ENCODE measurements at places on chromosomes 6 and 20.

GRCh38 chr6:37552267-37552666 is 52.6 kb upstream of the CCDC167 start:
- DNase-seq = no peak

DNA sequence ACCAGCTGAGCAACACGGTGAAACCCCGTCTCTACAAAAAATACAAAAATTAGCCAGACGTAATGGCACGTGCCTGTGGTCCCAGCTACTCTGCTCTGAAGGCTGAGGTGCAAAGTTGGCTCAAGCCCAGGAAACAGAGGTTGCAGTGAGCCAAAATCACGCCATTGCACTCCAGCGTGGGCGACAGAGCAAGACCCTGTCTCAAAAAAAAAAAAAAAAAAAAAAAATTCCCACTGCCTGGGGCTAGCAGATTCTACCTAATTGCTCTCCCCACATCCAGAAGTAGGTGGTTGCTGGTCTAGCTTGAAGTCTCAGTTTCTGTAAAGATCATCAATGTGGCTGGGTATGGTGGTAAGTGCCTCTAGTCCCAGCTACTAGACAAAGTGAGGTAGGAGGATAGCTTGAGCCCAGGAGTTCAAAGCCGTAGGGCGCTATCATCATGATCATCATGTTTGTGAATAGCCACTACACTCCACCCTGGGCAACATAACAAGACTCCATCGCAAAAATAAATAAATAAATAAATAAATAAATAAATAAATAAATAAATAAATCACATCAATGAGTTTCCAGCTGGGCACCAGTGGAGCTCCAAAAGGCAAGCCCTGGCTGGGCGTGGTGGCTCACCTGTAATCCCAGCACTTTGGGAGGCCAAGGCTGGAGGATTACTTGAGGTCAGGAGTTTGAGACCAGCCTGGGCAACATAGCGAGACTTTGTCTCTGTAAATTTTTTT is 6.3 kb upstream of the AP5S1 start:
- peak; percentile 44 for DNase-seq

- peak; percentile 18 for DNase-seq
Measured at GRCh38 chr6:125906158-125906998, 50.2 kb upstream of the HINT3 start.

DNA sequence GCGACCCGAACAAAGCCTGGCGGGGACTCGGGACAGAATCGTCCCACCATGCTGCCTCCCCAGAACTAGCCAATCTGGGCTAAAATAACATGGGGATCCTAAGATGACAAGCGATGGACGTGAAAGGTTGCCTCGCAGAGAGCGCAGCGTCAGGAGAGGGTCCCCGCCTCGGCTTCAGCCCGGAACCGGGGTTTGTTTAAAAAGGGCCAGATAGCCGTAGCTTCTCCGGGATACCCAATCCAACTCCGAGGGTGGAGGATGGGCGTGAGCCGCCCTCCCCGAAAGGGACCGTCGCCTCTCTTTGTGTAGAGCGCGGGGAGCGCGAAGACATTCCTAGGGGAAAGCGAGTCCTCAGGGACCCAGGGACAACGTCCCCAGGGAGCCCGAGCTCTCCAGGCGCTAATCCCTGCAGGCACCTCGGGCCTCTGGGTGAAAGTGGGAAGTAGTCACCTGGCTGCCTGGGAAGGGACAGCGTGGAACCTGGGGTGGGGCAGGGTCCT is 643 bp downstream of the CD24 start:
- no peak for DNase-seq

DNA sequence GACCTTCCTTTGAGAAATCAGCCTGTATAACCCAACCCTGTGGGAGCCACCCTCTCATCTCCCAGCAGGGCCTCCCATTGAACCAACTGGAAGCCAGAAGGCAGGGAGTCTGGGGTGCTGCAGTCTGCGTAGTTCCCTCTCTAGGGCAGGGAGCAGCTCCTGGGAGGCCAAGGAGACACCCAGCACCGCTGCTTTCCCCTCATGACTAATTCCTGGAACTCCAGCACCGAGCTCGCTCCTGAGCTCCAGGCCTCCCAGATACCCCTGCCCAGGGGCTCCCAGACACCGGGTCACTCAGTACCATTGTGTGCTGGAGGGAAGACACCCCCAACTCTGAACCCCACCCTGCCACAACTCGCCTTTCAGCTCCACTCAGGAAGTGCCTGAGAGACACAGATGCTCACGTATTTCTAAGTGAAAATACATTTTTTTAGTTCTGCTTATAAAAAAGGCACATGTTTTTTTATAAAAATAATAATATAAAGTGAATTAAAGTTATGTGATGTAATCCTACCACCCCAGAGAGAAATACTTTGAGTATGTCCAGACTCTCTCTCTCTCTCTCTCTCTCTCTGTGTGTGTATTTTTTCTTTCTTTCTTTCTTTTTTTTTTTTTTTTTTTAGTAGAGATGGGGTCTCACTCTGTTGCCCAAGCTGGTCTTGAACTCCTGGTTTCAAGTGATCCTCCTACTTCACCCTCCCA is 17.5 kb downstream of the PIM1 start:
- DNase-seq = no peak

DNA sequence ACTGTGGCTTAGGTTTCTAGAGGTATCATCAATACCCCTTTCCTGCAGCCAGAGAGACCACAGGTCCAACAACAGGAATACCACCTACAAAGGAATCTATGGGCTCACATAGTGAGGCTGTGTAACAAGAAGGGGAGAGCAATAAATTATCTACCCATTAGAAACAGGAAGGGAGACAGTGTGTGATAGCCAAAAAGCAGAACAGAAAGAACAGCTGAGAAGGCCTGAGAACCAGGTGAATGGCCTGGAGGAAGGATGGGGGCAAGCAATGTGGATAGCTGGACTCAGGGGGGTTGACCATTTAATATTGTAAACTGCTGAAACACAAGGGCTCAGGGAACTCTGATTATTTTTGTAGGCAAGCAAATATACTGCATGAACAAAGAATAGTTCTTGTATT is 628.2 kb downstream of the COL12A1 start:
- no peak for DNase-seq

- DNase-seq = no peak
Measured at GRCh38 chr6:165640806-165641205, 22.2 kb downstream of the PDE10A start.

DNA sequence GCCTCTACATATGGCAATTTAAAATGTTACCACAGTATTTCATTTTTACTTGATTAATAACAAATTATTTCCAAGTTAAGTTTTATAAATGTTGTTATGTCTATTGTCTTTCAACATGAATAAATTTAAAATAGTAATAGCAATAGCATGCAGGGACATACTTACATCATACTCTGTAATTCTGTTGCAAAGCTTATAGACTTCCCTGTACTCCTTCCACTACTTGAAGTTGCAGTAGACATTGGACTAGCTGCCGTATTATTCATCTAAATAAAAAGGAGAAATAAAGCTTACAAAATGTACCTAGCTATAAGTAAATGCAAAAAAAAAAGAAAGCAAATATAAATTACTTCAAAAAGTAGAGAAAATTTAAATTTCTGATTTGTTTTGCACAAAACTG is 12.7 kb downstream of the SUPT3H start:
- DNase-seq = no peak

DNA sequence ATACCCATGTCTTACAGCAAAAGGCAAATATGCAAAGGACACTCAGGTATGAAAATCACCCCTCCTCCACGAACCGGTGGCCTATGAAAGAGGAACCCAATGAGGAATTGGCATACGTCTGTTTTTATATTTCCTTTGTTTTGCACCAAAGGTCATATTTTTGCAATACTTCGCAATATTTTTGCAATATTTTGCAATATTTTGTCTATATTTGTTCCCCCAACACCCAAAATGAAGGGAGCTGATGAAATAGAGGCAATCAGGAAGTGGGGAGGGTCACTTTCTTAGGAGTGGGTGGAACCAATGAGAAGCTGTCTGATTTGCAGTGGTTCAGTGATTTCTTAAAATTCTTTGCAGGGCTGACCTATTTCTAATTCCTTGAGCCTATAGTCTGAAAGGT is 296.8 kb upstream of the TSHZ2 start:
- no peak for DNase-seq

- no peak for DNase-seq
Measured at GRCh38 chr6:8930009-8930408, 494.7 kb upstream of the SLC35B3 start.

GRCh38 chr6:157768304-157768703 is 54.7 kb upstream of the SNX9 start:
- DNase-seq = no peak

DNA sequence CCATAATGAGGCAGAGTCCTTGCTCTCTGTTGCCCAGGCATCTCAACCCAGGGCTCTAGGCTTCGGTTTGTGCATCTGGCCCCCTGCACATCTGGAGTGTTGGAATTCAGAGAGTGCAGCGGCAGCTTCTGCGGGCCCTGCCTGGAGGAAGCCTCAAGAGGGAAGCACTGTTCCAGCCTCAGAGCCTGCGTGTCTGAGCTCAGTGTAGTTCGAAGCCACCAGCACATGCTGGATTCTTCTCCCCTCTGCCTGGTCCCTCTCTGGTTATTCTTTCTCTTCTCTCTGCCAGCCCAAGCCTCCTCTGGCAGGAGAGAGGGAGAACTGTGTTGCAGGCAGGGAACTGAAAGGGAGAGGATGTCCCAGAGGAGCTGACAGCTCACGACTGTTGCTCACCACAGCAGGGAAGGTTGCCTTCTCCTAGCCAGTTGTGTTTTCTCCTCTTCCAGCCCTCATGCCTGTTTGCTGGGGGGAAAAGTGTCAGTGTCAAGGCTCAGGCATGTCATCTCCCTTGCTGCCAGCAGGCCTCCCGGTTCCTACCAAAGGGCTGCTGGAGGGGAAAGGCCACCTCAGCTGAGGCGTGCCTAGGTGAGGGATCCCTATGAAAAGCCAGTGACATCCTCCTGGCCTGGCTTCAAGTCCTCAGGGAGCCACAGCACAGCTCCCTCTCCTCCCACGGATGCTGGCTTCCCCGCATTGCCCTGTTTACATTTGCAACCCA is 126.0 kb upstream of the LRFN2 start:
- no peak for DNase-seq

- DNase-seq = no peak
Measured at GRCh38 chr6:13431059-13431656, 56.2 kb downstream of the GFOD1 start.

DNA sequence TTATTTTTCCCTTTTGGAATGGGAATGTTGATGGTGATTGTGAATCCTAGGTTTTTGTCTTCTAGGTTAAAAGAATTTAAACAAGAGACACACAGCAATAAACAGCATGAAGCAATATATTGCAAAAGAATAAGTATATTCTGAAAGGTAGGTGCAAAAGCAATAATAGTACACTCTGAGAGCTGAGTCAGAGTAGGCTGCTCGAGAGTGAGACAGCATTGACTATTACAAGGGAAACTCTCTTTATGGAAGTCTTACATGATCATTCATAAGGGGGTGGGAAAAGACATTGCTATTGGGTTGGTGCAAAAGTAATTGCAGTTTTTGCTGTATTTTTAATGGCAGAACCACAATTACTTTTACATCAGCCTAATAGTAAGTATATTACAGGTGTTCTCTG is 25.0 kb downstream of the FBXO5 start:
- no peak for DNase-seq

DNA sequence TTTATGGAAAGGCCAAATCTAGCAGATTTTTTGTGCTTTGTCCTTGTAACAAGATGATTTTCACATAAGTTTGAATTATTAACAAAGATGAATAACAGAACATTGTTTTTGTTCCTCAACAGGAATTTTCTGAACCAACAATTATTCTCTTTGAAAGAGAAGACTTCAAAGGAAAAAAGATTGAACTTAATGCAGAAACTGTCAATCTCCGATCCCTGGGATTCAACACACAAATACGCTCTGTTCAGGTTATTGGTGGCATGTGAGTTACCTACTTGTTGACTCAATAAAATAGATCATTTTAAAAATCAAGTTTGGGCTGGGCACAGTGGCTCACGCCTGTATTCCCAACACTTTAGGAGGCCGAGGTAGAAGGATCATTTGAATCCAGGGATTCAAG is 70.9 kb downstream of the RTN4IP1 start:
- no peak for DNase-seq

GRCh38 chr6:167530951-167531350 is 206.1 kb downstream of the TTLL2 start:
- no peak for DNase-seq

DNA sequence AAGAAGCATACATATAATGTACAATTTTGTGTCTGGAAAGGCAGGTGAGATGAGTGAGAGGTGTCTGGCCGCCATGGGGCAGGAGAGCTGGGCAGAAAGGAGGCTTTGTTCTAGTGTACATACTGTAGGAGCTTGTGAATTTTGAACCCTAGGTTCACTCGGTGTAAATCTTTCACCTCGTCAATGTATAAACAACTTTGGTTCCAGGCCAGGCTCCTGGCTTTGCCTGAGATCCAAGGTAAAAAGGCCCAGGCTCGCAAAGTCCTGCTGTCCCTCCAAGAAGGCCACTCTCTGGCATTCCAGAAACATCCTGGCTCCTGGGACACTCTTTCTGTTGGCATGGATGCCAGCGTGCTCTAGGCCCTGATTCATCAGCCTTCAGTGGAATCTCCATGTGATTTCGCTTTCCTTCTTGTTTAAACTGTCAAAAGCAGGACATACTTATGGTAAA is 7.1 kb upstream of the SLC22A7 start:
- no peak for DNase-seq

DNA sequence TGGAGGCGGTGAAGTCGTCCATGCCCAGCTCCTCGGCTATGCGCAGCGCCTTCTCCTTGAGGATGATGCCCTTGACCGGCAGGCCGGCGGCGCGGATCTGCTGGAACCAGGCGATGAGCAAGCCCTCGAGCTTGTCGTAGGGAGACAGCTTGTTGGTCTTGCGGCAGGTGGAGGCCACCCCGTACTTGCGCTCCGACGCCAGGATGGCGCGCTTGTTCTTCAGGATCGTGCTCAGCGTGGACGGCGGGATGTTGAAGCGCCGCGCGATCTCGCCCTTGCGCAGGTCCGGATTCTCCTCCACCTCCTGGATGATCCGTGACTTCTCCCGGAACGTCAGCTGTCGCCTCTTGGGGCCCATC is 435 bp downstream of the CENPB start:
- DNase-seq = no peak

GRCh38 chr6:33392595-33392948 is 949 bp downstream of the KIFC1 start:
- DNase-seq = no peak

GRCh38 chr6:18269253-18269652 is 4.9 kb upstream of the DEK start:
- DNase-seq = peak; percentile 19

DNA sequence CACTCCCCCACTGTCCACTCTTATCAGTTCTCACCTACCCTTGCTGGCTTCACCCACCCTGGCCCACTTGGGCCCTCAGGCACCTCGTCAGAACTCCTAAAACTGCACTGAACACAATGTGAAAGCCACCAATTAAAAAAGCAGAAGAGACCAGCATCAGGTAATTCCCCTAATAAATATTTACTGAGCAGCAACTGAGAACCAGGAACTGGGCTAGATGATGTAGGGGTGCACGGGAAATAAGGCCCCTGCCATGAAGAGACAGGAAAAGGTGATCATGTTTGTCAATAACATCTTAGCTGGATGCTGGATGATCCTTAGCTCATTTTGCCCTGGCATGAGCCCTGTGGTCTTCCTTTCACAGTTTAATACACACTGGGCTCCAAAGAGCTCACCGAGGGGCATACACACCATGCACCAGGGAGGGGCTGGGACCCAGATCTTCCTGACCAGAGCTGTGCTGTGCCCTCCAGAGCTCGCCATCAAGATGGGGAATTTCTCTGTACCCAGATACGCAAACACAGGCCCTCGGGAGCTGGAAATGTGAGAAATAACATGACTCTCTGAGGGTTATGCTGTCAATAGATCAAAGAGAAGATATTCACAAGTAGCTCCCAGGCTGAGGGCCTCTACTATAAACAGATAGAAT is 113.6 kb upstream of the SLC22A16 start:
- DNase-seq = no peak

- DNase-seq = no peak
Measured at GRCh38 chr20:36390719-36391415, 84.7 kb downstream of the DLGAP4 start.

Measured in central memory CD4-positive, alpha-beta T cell (primary cell).